ENCODE measurements at places on chromosomes 4 and X.

DNA sequence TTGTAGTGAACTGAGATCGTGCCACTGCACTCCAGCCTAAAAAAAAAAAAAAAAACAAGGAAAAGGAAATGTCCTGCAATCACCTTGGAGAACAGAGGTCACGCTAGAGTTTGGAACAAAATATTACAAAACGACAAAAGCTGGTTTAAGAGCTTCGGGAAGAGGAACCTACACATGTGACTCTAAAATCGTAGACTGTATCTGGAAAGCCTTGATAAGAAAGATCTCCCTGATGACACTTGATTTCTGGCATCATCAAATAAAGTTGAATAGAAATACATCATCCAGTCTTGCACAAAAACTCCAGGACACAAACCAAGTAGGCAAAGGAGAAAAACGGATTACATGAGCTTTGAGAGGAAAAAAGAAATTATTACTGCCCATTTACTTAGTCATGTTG lies 31.1 kb upstream of the DOCK11 start:
- no peak for DNase-seq

GRCh38 chr4:99403380-99404184 lies 31.6 kb downstream of the ADH7 start:
- peak; percentile 48 for DNase-seq

DNA sequence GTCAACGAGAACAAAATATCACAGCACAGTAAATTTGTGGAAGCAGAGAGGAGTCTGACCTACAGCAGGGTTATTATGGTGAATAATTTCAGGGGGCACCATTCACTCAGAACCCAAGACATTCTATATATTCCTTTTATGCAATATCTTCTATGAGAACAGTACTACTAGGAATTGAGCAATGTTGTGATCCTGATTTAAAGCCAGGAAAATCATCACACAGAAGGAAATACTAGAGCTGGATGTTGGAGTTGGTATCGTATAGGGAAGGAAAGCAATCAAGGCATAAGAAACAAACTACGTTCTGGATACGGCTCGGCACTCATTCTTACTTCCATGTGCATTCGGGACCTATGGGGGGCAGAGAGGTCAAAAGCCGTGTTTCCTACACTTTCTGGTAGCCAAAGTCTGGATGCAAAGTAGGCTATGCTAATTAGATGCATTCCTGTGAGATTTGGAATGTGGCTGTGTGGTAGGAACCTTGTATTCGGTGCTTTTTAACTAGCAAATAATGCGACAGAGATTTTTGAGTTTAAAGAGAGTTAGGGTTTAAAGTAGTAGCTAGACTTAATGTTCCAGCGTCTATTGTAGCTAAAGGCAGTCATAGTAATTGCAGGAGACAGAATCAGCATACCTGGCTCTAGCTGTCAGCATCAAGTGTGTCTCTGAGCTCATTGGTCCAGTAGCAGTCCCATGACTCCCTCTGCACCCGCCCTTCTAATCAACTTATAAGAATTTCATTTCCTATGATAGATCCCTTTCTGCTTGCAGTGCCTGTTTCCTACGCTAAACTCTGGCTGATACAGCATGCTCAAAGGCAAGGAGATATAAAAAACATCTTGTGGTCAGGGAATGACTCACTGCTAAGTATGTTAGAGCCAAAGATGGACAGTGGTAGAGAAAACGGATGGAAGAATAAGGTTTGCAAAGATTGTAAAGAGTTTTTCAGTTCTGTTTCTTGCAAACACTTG lies 43.3 kb upstream of the PDGFC start:
- DNase-seq, result peak; percentile 86

DNA sequence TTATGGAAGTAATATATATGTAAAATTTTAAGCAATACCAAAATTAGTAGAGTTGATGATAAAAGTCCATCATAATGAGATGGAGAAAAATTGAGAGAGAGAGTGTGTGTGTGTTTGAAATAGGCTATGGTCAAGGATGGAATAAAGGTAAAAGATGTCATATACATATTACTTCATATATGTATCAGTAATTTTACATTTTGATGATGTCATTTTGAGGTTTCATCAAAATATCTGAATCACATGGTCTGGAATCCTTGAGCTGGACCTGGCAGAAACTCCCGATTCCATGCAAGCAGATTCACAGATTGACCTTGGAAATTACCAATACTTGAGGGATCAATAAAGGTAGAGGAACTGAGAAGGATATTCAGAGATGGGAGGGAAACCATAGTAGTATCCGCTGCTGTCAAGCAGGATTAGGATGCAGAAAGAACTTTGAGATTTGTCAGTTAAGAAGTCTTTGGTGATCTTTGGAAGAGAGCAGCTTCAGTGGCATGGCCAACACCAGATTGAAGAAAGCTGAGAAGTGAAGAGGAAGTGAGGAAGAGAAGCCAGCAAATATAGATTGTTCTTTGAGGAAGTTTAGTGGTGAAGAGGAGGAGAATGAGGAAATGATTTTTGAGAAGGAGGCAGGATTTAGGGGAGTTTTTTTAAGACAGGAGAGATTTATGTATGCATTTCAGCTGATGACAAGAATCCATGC lies 21.5 kb downstream of the DNAAF6 start:
- DNase-seq, result no peak

- DNase-seq, result no peak
Measured at GRCh38 chr4:110793890-110794554, 171.1 kb upstream of the PITX2 start.

DNA sequence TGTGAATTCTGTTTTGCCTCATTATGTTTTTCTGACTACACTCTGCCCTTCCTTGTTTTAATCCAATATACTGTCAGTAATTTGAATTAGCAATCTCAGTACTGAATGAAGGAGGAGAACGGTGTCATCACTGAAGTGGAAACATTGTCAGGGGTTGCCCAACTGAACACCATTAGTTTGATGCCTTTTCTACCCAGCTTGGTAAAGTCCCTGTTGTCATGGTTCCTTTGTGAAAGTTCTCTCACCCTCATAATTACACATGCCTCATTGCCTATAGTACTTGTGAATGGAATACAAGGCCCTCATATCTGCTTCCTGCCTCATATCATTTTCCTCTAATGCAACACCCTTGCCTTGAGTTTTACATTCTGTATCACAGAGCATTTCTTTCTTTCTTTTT lies 76.9 kb downstream of the RRAGB start:
- no peak for DNase-seq

GRCh38 chrX:99398545-99398944 lies 1011.5 kb downstream of the PCDH19 start:
- DNase-seq, result no peak

GRCh38 chrX:72080150-72080549 lies 51.6 kb downstream of the RTL5 start:
- no peak for DNase-seq

DNA sequence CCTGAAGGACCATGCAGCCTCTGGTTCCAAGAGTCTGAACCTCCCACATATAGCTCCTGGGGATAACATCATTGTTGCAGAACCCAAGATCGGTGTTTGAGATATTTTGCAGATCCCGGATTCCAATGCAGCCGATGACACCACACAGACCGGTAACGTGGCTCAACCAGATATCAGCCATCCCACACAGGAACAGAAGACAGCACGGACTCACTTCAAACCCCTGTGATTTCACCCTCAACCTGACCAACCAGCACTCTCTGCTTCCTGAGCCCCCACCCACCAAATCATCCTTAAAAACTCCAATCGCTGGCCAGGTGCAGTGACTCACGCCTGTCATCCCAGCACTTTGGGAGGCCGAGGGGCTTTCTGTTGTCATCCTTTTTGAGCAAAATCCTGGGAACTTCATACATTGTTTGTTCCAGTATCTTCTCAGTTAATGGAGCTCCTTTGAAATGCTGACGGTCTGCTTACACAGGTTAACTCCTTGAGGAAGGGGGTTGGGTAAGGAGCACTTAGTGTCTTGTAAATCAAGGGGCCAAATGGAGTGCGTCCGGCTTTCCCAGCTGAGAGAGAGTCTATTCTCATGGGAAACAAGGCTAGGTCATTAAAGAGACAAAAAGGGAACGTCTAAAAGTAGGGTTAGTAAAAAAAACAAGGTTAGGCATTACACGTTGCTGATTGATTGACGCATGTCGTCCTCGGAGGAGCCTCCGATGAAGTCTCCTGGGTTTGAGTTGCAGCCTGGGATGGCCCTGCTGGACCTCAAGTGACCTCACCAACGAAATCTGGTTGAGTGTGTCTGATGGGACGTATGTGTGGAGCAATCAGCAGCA lies 230.4 kb downstream of the CRLF2 start:
- DNase-seq, result no peak

- no peak for DNase-seq
Measured at GRCh38 chr4:146023334-146023967, 84.8 kb upstream of the ZNF827 start.

DNA sequence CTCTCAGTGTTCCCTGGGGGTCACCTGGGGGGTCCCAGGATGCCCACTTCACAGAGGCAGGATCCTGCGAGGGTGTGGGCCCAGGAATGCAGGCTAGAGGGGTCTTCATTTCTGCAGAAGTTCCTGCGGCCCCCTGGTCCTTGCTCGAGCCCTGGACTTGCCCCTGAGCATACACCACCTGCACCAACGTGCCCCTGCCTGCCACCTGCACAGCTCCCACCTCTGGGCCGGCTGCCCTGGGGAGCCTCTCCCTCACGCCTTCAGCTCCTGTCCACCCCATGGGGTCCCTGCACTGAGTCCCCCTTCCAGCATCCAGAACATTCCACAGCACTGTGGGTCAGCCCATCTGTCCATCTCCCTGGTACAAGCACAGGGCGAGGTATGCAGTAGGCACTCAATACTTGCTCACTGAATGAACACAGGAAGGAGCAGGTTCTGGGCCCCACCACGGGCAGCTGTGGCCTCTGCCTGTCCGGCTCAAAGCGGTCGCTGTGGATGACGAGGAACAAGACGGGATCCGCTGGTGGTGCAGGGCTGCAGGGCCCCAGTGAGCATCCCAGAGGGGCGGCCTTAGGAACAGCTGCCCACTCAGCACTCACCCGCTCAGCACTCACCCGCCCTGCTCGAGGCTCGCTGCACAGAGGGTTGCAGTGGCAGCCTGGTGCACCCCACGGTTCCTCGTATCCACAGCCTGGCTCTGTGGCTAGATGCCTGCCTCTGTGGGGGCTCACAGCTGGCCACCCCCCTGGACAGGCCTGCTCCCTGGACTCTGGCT lies 70.5 kb upstream of the MXD4 start:
- no peak for DNase-seq

DNA sequence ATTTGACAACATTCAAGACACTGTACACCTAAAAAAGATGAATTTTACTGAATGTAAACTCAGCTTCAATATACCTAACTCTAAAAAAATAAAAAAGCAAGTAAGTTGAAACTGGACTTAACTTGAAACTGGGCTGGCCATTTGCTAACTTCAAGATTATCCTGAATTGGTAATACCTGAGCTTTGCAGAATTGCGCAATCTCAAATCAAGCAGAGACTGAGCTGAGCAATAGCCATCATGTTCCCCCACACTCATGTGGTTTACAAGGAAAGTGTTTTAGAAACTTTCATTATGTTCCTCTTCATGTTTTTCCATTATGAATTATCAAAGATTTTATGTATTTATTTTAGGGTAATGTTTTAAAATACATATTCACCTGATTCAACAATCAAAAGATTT lies 38.7 kb downstream of the ANXA5 start:
- DNase-seq, result no peak

DNA sequence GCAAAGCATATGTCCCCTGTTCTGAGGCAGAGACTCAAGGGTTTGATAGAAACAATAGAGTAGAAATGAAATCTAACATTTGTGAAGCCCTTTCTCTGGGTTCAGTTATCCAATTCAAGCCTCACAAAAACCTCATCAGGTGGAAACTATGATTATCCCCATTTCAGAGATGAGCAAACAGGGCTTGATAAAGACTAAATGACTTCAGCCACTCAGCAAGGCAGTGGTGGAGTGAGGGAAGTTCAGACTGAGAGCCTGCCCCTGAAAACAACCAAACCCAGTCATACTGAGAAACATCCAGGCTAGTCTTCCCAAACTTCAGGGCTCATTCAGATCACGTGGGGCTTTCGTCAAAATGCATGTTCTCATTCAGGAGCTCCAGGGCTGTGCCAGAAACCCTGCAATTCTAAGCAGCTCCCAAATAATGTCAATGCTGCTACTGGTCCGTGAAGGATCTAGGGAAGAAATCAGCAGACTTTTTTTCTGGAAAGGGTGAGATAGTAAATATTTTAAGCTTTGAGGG lies 109.6 kb upstream of the KIT start:
- no peak for DNase-seq

- DNase-seq, result peak; percentile 45
Measured at GRCh38 chr4:140653718-140654494, 85.1 kb upstream of the UCP1 start.

DNA sequence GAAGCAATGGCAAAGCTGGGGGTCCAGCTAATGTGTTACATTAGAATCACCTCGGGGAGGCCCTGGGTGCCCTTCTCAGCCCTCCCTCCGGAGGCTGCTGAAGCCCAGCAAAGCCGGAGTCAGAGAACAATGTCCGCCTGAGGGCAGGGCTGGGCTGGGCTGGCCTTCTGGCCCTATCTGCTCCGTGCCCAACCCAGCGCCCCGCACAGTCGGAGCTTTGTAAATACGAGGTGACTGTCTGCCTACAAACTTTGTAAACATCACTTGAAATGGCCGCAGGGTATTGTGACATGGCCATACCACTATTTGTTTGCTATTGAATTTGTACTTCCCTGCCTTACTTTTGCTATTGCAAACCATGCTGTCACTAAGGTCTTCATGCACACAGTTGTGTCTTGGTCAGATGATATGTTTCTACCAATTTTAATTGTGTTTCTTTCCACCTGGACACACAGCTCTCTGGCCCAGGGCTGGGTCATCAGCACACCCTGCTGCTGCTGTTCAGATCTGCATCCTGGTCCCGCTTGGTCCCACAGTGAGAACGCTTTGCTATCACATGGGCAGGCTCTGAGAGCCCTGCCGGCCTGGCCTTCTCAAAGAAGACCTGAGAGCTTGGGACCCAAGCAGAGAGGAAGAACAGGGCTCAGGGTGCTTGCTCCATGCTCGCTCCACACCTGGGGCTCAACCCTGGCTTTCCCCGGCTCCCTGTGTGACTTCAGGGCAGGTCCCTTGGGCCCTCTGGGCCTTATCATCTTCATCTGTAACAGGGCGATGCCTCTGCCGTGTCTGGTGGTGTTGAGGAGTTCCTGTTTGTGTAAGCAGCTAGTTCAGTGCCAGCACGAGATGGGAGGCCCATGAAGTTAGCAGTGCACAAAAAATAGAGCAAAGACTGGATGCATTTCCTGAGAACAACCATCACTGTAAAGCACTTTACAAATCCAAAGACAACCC lies 2.3 kb downstream of the S100P start:
- DNase-seq, result no peak

- DNase-seq, result peak; percentile 80
Measured at GRCh38 chr4:106369456-106370060, 980 bp upstream of the GIMD1 start.

DNA sequence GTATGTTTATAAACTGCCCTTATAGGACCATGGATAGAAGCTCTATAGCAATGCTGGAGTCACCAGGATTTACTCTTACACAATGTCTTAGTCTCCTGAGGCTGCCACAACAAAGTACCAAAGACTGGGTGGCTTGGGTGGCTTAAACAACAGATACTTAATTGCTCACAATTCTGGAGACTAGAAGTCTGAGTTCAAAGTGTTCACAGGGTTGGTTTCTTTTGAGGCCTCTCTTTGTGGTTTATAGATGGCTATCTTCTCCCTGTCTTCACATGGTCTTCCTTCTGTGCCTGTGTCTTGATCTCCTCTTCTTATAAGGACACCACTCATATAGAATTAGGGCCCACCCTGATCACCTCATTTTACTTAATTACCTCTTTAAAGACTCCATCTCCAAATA lies 2.0 kb upstream of the TRPC3 start:
- DNase-seq, result no peak

- peak; percentile 58 for DNase-seq
Measured at GRCh38 chr4:186297013-186297645, 31.1 kb downstream of the F11 start.

Data from fibroblast of skin of right quadriceps (primary cell).